ENCODE measurements at places on chromosomes 2 and 18.

- DNase-seq, result no peak
Observed at GRCh38 chr2:191759680-191760079, 81.7 kb downstream of the NABP1 start.

- DNase-seq, result no peak
Observed at GRCh38 chr2:37325625-37326071, 1.0 kb upstream of the PRKD3 start.

- DNase-seq, result no peak
Observed at GRCh38 chr2:26410764-26411243, 9.1 kb downstream of the DRC1 start.

GRCh38 chr2:77520641-77521547, 1.3 kb downstream of the LRRTM4 start:
- DNase-seq, result no peak

GRCh38 chr18:35635170-35635569, 53.6 kb downstream of the GALNT1 start:
- peak; percentile 67 for DNase-seq

- DNase-seq, result no peak
Observed at GRCh38 chr2:206881708-206882410, 57.5 kb upstream of the CPO start.

GRCh38 chr2:131413148-131413747, 49.3 kb upstream of the RAB6D start:
- DNase-seq, result no peak

All from osteoblast (primary cell).